Naive thymus-derived CD8-positive, alpha-beta T cell (primary cell): ENCODE measurements at places on chromosomes 11 and 22. TPM values are rescaled to one million over a fixed set of nuclear protein-coding genes. Genes with fewer than 3 reads are reported as not detected.

DUSP8 gene
- 3.1 TPM for total RNA-seq

GRCh38 chr11:79232346-79232745 lies 208.5 kb downstream of the TENM4 start:
- no peak for DNase-seq

GLYATL2 gene
- not detected for total RNA-seq

- no peak for DNase-seq
Measured at GRCh38 chr22:47195156-47195483, 432.7 kb downstream of the TBC1D22A start.

DNA sequence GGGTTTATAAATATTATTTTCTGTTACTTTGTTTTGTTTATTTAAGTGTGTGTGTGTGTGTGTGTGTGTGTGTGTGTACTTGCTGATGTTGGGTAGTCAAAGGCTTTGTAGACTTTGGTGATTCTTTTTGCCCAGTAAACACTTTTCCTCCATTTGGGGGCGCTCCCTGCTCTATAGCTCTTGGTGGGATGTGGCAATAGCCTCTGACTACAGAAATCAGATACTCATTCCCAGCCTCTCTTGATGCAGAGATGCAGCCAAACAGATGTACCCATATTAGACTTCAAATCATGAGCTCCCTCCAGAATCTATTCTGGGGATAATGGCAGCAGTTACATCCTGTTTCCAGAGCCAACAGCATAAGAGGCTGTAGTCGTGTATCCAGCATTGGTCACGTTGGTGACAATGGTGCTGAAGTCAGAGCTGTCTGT lies 33.4 kb upstream of the APOL5 start:
- DNase-seq, result no peak

GRCh38 chr22:37790234-37790633 lies 17.5 kb upstream of the GCAT start:
- DNase-seq, result no peak

MMP27 gene
- total RNA-seq, result not detected

GRCh38 chr11:66510990-66511339 lies 530 bp downstream of the BBS1 start:
- DNase-seq, result no peak

OR8G5 gene
- not detected for total RNA-seq

MUC6 gene
- not detected for total RNA-seq

RFPL3 gene
- not detected for total RNA-seq

ROBO4 gene
- total RNA-seq, result not detected

DNA sequence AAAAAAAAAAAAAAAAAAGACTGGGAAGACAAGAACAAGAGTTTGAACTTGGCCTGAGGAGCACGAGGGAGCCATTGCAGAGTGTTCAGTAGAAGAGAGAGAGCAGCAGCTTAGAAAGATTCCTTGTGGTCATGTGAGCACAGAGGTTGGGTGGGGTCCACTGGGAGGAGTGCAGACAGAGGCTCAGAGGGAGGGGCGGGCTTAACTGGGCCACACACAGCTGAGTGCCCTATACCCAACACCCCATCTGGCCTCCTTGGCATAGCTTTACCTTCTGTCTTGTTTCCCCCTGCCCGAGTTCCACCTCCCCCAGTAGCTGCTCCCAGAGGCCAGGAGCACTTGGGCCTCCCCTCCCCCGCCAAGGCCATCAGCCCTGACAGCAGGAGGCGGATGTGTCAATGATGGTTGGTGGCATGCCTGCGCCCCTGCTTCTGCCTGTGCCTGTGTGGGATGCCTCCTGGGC lies 12.1 kb downstream of the C11orf86 start:
- DNase-seq, result no peak

DNA sequence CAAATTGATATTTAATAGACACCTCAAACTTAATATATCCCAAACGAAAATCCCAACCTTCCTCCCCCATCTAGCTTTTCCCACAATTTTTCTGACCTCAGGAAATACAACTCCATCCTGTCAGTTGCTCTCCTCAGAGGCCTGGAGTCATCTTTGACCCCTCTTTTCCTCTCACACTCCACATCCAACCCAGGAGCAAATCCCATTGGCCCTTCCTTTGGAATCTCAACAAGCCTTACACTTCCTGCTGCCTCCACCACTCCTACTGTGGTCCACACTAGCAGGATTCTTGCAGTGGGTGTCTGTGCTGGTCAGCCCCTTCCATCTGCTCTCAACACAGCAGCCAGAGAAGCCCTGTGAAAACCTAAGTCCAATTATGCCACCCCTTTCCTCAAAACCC lies 39.3 kb upstream of the RFPL3 start:
- no peak for DNase-seq

DNA sequence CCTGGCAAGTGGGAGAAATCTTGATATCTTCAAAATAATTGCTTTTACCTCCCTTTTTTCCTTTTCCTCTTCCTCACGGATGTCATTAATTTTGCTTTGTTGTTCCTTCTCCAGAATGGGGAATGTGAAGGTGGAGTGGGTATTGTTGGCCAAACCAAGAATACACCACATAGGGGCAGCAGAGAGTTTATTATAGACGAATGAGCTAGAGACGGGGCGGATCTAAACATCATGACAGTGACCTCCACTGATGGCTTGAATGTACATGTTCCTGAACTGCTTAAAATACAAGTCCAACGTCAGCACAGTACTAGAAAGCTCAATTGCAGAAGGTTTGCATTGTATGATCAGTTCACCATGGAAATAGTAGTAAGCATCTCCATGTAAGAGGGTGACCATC lies 122.3 kb upstream of the SNX19 start:
- DNase-seq, result no peak

- no peak for DNase-seq
Measured at GRCh38 chr11:1289211-1289935, 20.1 kb downstream of the TOLLIP start.

NAV2 gene
- total RNA-seq, result 2.1 TPM

DNA sequence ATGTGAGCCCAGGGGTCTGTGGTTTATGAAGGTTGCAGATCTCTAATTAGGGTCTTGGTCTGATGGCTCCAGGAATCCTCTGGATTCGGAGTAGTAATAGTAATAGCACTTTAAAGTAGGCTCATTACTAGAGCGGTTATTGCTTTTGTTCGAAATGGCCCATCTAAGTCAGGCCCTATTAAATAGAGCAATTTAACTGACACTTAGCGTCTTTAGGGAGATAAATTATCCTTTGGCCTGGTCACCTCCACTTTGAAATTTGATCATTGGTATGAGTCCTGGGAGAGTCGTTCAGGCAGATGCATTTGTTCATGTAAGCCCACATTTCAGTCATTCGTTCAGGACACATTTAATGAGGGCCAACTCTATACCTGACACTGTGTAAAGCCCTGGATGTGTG lies 54.8 kb downstream of the LDLRAD3 start:
- DNase-seq, result no peak

- DNase-seq, result no peak
Measured at GRCh38 chr11:120827198-120827597, 196.7 kb upstream of the TBCEL start.

DNA sequence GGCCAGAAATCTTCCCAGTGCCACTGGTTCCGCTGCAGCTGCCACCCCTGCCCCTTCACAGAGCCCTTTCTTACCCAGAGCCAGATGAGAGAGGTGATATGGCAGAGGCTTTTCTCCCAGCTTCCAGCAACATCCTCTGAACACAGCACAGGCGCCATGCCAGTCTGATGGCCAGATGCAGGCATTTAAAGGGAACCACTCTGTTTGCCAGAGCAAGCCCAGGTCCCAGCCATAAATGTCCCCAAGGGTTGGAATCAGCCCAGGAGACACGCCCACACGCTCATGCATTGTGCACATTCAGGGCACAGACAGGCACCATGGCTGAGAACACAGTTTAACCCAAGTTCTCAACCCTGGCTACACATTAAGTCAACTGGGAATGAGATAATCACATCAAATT lies 114.3 kb upstream of the CSNK2A3 start:
- DNase-seq, result no peak

NCAM1 gene
- not detected for total RNA-seq

- no peak for DNase-seq
Measured at GRCh38 chr11:2211113-2211971, 39.7 kb upstream of the TH start.
